NCI-H1694 (cell line): ENCODE measurements at places on chromosomes 3 and 15.

DNA sequence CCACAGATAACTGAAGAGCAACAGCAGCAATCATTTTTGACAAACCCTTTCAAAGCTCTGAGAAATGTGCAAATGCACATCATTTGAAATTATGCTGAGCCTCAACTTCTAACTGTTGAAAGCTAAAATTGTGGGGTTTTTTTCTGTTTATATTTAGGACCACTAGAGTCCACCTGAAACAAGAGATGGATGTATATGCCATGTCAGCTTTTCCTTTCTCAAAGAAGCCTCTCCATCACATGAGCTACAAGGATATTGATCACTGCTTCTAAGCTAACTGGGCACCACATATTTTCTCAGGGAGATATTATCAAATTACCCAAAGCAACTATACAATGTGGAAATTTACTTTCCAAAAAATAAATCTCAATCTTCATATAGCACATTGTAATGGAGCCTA lies 498.6 kb upstream of the ZNF385D start:
- DNase-seq = no peak

GRCh38 chr3:190031887-190032752 lies 88.6 kb downstream of the P3H2 start:
- DNase-seq = no peak

DNA sequence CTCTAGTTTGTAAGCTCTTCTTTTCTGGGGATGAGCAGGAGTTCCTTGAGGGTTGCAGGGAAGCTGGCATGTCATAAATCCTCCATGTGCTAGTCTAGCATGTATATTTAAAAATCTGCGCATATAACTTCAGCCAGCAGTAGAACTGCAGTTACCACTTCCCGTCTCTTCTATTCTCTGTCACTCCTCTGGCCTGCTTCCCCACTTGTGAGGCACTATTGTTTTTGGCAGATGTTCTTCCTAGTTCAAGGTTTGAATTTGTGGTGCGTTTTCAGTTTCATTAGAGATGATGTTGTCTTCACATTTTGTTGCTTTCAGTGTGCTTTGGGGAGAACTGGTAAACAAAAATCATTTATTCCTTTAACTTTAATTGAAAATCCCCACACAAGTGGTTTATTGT lies 169.1 kb upstream of the ZPLD1 start:
- DNase-seq = no peak

DNA sequence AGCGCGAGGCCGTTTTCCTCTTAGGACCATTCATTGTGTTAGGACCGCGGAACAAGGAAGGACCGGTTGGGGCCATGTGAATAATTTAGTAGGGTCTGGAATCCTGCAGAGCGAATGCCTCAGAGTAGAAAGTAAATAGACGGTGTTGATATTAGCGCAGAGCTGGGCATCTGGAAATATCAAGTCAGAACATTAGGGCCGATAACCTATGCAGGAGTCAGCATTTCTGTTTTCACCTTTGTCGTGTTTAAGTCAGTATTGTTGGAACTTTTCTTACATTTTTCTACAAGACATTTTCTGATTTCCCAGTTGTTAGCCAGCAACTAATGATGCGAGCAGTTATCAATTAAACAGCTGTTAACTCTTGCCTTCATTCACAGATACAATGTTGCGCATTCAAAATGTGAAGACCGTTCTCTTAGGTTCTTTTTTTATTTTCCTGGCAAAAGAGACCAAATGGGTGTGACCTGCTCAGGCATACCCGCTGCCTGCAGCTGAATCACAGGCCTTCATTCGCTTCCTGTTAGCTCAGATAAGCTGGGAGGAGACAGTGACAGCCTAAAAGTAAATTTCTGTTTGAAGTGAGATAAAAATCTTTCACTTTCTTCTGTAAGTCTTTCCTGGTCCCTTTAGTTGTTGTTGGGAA lies 966 bp upstream of the PKM start:
- DNase-seq = peak; percentile 50

DNA sequence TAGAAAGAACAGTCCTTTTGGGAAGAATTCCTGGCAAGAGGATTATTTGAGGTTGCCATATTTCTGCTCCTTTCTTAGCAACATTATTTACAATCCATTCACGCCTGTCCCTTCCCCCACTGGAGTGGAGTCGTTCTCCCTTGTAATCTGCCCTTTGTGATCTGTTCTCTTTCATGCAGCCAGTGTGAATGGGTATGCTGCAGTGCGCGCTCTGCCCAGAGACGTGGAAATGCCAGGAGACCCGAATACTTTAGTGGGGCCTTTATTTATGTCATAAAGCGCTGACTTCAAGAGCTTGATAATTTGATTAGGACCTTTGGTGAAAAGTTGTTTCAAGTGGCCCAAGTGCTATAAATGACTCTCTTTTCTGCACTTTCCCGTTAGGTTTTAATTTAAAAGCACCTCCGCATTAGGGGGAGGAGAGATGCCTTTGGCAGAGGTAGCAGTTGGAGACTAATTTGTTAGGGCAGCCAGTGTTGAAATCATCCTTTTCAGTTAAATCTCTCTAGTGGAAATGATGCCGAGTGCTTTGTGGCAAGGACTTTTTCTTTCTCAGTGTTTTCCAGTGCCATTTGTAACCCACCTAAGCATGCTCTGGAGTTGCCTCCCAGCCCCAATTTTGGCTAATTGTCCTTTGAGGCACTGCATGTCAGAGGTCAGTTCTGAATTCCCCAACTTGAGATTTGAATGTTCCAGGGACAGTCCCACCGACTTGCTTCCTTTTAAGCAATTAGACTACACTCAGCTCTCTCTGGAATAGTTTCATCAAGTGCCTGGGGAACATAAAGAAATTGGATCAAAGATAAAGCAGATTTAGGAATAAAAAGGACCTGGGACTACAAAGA lies 52.4 kb downstream of the PSMD6 start:
- DNase-seq = no peak

- peak; percentile 48 for DNase-seq
Observed at GRCh38 chr15:87669846-87670245, 586.7 kb downstream of the NTRK3 start.
